ENCODE measurements at places on chromosomes 2 and 18. TPM values are rescaled to one million over a fixed set of nuclear protein-coding genes. Genes with fewer than 3 reads are reported as not detected.

The PRKCE gene
- 0.94 TPM for total RNA-seq

The EN1 gene
- total RNA-seq: not detected

The KCNG2 gene
- not detected for total RNA-seq

The RAB17 gene
- 26.9 TPM for total RNA-seq

- no peak overlapping the region for H3K4me3 ChIP-seq
- H3K36me3 ChIP-seq: no peaks in the 10 kb centered on the region
- DNase-seq: no peak
- no peak overlapping the region for H3K27ac ChIP-seq
These were observed 11.8 kb downstream of the CHPF start for GRCh38 chr2:219531639-219532377.

- no peak for DNase-seq
- H3K4me1 ChIP-seq: peaks cover 19% of the 10 kb centered on the region
- H3K27ac ChIP-seq: no peak overlapping the region
- H3K4me3 ChIP-seq: no peak overlapping the region
These were observed 120.8 kb downstream of the LTBP1 start for GRCh38 chr2:33067598-33067997.

- peaks cover 8% of the 10 kb centered on the region for H3K4me1 ChIP-seq
- H3K27ac ChIP-seq: no peak overlapping the region
- no peak for DNase-seq
- H3K36me3 ChIP-seq: no peaks in the 10 kb centered on the region
- H3K4me3 ChIP-seq: no peak overlapping the region
- H3K27me3 ChIP-seq: no peaks in the 10 kb centered on the region
These were observed 37.0 kb upstream of the LOXHD1 start for GRCh38 chr18:46693996-46694395.

DNA sequence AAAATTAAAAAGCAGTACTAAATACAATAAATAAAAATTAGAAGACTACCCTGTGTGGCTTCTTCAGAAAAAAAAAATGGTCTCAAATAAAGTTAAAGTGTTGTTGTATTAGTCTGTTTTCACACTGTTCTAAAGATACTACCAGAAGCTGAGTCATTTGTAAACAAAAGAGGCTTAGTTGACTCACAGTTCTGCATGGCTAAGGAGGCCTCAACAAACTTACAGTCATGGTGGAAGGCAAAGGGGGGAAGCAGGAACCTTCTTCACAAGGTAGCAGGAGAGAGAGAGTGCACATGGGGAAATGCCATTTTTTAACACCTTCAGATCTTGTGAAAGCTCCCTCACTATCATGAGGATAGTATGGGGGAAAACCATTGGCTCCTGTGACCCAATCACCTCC is 612.8 kb downstream of the RNF144A start:
- H3K27ac ChIP-seq: no peak overlapping the region
- H3K27me3 ChIP-seq: no peaks in the 10 kb centered on the region
- H3K4me3 ChIP-seq: no peak overlapping the region
- no peak for DNase-seq

GRCh38 chr18:62331581-62332356 is 6.7 kb downstream of the TNFRSF11A start:
- no peak for DNase-seq
- no peaks in the 10 kb centered on the region for H3K36me3 ChIP-seq
- peaks cover 14% of the 10 kb centered on the region for H3K27me3 ChIP-seq
- peaks cover 39% of the 10 kb centered on the region for H3K4me1 ChIP-seq
